ENCODE measurements at places on chromosomes 5 and 9.

- no peak for DNase-seq
Observed at GRCh38 chr9:109181284-109181683, 14.2 kb upstream of the FRRS1L start.

GRCh38 chr9:136147890-136148714 lies 29.4 kb upstream of the TMEM250 start:
- no peak for DNase-seq

DNA sequence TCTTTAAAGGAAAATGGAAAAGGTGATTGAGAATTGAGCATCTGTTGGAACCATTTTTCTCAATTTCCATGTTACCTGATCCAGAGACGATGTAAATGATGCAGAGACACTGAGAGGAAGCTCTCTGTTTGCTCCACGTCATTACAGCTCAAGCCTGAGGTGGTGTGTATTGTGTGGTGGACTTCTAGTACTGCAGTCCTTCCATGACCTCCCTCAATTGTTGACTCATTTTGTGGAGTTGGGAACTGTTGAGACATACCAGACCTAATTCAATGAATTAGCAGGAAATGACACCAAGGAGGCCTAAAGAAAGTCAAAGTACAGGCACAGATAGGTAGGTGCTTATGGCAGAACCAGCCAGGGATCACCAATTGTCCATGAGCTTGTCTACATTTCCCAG lies 15.6 kb upstream of the LVRN start:
- DNase-seq = no peak

DNA sequence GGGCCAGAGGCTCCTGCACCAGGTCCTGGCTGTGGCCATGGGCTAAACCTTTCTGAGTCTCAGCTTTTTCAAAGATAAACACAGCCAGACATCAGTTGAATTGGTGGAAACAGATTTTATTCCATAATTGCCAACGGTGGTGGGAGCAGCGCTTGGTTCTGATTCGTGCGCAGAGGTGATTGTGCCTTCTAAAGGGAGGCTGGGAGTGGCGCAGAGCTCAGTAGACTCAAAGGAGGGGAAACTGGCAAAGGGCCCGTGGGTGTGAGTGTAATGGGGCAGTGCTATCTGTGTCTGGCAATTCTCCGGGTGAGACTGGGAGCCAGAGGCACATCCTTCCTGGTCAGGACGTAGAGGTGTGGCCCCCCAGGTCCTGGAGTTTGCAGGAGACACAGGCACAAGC lies 169.4 kb upstream of the PPP1R26 start:
- no peak for DNase-seq

- DNase-seq = no peak
Observed at GRCh38 chr5:37211661-37212060, 37.5 kb downstream of the CPLANE1 start.

GRCh38 chr9:103867886-103868285 lies 226.2 kb upstream of the SMC2 start:
- no peak for DNase-seq

DNA sequence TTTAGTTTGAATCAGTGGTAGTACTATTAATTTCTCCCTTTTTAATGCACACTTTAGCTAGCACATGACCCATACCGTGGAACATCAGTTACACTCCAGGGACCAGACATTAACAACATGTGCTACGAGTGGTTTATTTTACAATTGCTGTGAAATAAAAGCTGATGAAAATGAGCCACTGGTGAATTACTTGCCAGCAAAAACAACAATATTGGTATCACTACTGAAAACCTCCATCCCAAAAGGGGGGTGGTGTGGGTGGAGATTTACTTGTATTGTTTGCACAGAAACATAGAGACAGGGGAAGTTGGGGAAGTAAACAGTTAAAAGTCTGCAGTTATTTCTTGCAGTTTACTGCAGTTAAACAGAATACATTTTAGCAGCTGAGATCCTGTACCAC lies 369.6 kb upstream of the GRAMD2B start:
- DNase-seq = no peak

DNA sequence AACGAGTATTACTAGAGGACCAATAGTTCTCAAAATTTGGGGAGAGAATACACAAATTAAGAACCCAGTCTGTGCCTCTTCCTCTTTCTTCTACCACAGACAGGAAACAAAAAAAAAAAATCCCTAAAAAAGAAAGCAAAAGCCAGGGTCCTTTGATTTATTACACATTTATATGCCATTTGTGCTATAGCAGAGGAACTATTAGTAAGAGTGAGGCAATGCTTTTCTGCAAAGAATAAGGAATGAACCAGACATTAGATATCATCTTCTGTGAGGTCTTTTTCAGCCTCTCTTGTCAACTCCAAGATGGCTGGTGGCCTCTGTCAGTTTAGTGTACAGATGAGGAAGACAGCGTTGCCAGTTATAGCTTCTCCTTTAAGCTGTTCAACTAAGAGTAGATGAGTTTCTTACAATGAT lies 127.6 kb downstream of the RFX3 start:
- no peak for DNase-seq

DNA sequence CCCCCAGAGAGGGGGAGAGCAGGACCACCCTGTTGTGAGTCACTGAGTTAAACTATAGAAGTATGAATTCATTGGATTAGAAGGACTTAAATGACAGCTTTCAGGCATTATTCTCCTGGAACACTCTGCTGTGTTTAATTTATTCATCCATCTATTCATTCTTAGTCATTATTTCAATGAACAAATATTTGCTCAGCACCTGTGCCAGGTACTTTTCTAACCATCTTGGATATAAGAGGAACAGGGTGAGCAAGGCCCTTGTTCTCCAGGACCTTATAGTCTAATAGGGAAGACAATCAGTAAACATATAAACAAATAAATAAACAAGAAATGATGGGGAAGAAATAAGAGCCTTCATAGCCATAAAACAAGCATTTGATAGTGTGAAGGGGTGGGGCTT lies 483.9 kb upstream of the BRINP1 start:
- no peak for DNase-seq

DNA sequence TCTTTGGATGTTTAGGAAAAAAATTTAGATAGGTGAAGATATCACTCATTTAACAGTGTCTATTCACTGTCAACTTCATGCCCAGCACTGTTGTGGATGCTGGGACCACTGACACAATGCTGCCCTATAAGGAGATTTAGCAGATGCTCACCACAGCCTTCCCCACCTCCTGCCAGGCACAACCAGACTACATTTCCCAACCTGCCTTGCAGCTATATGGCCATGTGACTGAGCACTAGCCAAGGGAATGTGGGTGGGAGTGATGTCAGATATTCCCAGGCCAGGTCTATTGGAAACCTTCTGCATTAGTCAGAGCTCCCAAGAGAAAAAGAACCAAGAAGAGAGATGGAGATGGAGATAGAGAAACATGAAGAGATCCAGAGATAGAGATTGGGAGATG lies 302.6 kb upstream of the TAS2R1 start:
- no peak for DNase-seq

DNA sequence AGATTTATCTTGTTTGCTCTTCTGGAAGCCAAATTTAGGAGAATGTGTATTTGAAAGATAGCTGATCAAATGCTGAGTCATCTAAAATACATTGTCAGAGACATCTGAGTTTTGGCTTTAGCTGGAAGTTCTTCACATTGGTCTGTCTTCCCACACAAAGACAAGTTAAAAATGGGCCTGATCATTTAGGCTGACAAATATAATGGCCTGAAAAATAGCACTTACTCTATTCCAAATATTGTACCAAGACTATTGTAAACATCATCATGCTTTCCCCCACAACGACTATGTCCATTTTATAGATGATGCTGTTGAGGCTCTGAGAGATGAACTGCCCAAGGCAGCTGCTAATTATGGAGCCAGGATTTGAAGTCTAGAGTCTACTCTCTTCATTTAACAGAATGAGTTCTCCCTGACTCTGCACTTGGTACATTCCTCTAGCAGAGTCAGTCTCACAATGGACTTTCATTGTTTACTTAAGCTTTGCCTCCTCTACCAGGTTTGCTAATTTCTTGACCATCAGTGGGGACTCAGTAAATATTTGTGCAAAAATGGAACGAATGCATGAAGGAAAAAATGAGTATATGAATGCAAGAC lies 619.4 kb upstream of the KLF4 start:
- DNase-seq = no peak

- no peak for DNase-seq
Observed at GRCh38 chr5:127572930-127573329, 55.5 kb downstream of the PRRC1 start.

DNA sequence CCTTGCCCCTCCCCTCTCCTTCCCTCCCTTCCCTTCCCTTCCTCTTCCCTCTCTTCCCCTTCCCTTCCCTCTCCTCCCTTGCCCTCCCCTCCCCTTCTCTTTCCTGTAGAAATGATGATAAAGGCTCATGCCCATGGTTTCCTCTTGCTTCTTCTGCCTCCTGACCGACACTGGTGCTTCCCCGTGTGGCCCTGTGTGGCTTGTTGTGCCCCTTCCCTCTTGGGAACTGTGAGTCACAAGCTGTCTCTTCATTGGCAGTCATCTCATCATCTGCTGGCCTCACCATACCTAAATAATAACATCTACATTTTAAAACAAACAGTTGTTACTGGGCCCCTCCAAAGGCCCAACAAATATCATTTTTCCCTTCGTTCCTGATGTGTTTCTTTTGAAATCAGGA lies 11.7 kb upstream of the CARNMT1 start:
- no peak for DNase-seq

- DNase-seq = no peak
Observed at GRCh38 chr5:6466975-6467567, 18.4 kb downstream of the UBE2QL1 start.

- no peak for DNase-seq
Observed at GRCh38 chr5:159548517-159548916, 218.2 kb upstream of the IL12B start.

DNA sequence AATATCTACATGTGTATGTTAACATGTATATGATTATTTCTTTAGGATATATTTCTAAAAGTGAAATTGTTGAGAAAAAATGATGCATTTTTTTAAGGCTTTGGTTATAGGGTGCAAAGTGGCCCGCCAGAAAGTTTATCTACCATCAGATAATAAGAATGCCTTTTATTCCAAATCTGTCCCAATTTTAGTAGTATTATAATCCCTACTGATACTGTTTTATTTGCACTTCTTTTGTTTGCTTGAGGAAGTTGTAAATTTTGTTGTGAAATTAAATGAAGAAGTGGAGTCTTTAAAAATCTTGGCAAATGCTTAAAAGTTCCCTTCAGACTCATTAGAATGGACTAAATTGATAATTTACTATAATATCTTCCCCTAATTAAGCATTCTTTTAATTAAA lies 73.0 kb downstream of the NIPBL start:
- no peak for DNase-seq

DNA sequence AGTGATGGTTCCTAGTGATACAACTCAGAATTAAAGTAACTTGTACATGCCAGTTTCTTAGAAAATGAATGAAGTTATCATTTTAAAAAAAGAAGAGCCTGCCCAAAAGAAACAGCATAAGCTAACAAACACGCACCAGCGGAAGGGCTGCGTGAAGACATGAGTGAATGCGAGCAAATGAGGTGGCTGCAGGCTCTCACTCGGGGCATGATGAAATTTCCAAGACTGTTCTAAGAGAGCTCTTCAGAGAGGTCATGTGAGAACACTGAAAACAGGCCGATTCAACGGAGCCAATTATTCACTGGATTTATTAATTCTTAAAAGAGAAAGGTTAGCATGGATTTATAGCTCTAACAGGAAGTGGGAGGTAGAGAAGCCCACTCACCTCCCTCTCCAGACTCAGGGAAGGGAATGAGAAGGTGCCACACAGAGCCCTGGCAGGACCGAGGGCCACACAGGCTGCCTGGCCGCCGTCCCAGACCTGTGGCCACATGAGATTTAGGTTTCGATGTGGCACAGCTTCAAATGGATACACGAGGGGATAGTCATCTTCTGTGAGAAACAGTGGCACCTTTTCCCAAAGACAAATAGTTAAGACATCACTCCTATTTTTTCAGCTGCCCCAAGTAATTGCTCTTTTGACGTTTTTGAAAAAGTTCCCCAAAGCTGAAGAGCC lies 55.5 kb downstream of the HABP4 start:
- no peak for DNase-seq

- DNase-seq = no peak
Observed at GRCh38 chr9:6564360-6564759, 81.2 kb downstream of the GLDC start.

DNA sequence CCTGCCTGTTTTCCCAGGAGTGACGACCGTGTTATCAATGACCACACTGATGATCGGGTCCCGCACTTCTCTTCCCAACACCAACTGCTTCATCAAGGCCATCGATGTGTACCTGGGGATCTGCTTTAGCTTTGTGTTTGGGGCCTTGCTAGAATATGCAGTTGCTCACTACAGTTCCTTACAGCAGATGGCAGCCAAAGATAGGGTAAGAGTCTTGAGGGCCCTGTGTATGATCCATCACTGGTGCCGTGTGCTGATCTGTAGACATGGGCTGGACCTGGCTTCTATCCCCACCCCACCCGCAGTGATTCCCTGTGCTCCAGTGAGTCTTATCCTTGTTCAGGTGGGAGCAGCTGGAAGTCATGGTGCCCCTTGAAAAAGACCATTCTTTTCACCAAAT lies 26.0 kb downstream of the GABRP start:
- DNase-seq = no peak

DNA sequence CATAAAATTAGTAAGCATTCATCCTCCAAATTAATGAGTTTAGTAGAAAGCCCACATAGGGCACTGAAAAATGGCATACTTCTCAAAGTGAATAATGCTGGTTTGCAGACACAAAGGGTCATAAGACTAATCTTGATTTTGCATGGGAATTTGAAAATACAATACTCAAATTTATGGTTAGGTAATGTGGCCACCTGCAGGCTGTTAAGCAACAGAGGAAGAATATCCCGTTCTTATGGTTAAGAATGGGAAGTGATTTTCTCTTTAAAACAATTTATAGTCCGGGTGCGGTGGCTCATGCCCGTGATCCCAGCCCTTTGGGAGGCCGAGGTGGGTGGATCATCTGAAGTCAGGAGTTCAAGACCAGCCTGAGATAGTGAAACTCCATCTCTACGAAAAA lies 9.4 kb upstream of the PLCXD3 start:
- no peak for DNase-seq

GRCh38 chr5:172115541-172115982 lies 72.5 kb downstream of the STK10 start:
- DNase-seq = no peak

DNA sequence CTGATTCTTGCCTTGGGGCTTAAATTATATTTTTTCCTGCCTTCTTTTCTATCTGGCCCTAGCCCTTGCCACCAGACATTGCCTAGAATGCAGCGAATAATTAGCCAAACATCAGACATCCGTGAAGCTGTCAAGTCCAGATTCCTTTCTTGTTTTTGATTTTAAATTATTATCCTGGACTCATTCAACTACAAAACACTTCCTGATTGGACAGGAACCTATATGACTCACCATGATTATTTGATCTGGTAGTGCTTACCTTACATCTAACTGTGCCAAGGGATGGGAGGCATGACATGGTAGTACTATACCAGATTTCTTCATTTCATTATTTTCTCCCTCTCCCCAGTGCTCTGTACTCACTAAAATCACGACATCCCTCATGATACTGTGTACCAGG lies 829.6 kb downstream of the TLR4 start:
- DNase-seq = no peak

DNA sequence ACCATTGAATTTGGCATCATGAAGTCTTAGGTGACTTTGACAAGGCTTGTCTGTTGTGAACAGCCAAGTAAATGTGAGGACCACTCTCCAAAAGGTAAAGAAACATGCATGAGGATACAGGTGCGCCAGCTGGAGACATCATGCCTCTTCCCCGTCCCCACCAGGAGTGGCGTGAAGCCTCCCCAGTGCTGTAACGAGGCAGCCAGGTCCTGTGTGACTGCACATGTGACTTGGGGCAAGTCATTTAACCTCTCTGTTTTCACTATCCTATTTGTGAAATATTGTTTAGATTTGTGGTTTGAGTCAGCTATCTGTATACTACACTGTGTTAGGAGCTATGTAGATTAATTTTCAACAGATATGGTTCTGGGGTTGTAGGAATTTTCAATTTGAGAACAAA lies 65.0 kb downstream of the DOCK8 start:
- no peak for DNase-seq

All from activated gamma-delta T cell (primary cell).